ENCODE measurements at places on chromosomes 6 and 20. TPM values are rescaled to one million over a fixed set of nuclear protein-coding genes. Genes with fewer than 3 reads are reported as not detected.
A peak's percentile ranks its signal among the peaks of the same experiment; 100 is the strongest.

Gene SLC44A4
- not detected for total RNA-seq

GRCh38 chr6:125267806-125268523 lies 33.8 kb downstream of the HDDC2 start:
- DNase-seq = no peak
- H3K4me3 ChIP-seq = no peak overlapping the region
- H3K4me1 ChIP-seq = no peaks in the 10 kb centered on the region
- H3K27me3 ChIP-seq = no peaks in the 10 kb centered on the region
- peaks cover 16% of the 10 kb centered on the region for H3K36me3 ChIP-seq

GRCh38 chr20:43755851-43756250 lies 29.0 kb upstream of the GTSF1L start:
- H3K36me3 ChIP-seq = peaks cover 5% of the 10 kb centered on the region
- H3K4me1 ChIP-seq = peaks cover 28% of the 10 kb centered on the region
- H3K27me3 ChIP-seq = peaks cover 4% of the 10 kb centered on the region
- no peak overlapping the region for H3K4me3 ChIP-seq
- no peak for DNase-seq
- H3K27ac ChIP-seq = no peak overlapping the region

Gene SFTA2
- not detected for total RNA-seq

Gene NNAT
- total RNA-seq = not detected

- no peaks in the 10 kb centered on the region for H3K27me3 ChIP-seq
- peak; percentile 80 for DNase-seq
- H3K27ac ChIP-seq = peak overlapping the region; percentile 72
- peaks cover 36% of the 10 kb centered on the region for H3K4me1 ChIP-seq
Measured at GRCh38 chr20:37343212-37343993, 2.5 kb upstream of the SRC start.

DNA sequence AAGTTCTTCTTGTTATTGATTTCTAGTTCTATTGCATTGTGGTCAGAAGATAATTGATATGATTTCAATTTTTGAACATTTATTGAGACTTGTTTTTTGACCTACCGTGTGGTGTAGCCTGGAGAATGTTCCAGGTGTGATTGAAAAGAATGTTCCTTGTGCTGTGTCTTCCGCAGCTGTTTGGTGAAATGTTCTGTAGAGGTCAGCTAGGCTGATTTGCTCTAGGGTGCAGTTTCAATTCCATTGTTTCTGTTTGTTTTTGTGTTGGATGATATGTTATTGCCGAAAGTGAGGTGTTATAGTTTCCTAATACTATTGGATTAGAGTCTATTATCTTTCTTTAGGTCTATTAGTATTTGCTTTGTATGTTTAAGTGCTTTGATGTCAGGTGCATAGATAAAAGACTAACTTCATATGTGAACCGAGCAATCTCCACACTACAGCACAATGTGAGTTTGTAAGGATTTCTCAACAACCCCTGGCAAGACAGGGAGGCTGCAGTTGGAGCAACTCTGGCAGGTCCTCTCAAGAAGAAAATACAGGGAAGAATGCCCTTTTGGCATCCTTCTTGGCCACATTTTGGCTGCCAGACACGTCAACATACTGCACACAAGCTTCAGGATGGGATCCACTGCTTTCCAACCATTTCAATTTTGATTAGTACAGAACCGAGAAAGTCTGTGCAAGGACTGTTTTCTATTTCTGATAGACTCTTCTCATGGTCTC lies 320.7 kb downstream of the RNF144B start:
- no peaks in the 10 kb centered on the region for H3K4me1 ChIP-seq
- no peaks in the 10 kb centered on the region for H3K27me3 ChIP-seq
- no peak overlapping the region for H3K4me3 ChIP-seq
- H3K36me3 ChIP-seq = no peaks in the 10 kb centered on the region
- H3K27ac ChIP-seq = no peak overlapping the region

Gene NINL
- 2.1 TPM for total RNA-seq

GRCh38 chr6:81172056-81172740 lies 580.3 kb downstream of the TENT5A start:
- no peak for DNase-seq
- H3K36me3 ChIP-seq = no peaks in the 10 kb centered on the region
- H3K27me3 ChIP-seq = no peaks in the 10 kb centered on the region
- H3K4me1 ChIP-seq = no peaks in the 10 kb centered on the region
- no peak overlapping the region for H3K27ac ChIP-seq

DNA sequence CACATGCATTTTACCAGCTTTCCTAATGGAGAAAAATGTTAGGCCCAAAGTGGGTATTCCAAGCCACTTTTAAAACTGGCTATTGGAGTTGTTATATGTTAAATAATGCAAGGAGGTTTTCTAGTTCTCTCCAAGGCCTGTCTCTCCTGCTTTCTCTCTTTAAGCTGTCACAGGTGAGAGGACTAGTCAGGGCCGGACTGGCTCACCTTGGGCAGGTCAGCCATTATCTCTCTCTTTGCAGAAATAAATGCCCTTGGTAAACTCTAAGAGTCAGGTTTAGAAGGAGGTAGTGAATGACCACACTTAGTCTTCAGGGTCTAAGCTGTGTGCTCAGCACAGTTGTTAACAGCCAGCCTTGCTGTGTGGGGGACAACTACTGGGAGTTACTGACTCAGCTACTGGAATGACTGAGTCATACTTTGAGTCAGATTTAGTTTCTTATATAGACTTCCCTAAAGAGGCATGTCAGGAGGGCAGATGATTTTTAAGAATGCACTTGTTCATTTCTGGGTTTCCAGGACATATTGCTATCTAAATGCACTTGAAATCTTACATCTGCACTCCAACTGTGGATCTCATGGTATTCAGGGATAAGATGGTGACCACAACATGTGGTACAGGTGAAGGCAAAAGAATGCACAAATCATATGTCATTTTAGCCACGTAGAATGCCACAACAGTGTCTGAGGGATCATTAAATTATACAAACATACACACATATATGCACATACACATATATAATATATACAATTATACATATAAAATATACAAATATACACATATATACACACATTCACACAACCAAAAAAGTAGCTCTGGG lies 719.4 kb downstream of the EPM2A start:
- H3K27me3 ChIP-seq = peaks cover 5% of the 10 kb centered on the region
- no peaks in the 10 kb centered on the region for H3K4me1 ChIP-seq
- H3K4me3 ChIP-seq = no peak overlapping the region
- peak; percentile 21 for DNase-seq
- no peak overlapping the region for H3K27ac ChIP-seq
- no peaks in the 10 kb centered on the region for H3K36me3 ChIP-seq

Gene CENPQ
- 18.9 TPM for total RNA-seq

Gene GCNT2
- 4.8 TPM for total RNA-seq

GRCh38 chr6:12151433-12151820 lies 138.7 kb upstream of the EDN1 start:
- H3K4me1 ChIP-seq = peaks cover 20% of the 10 kb centered on the region
- peaks cover 9% of the 10 kb centered on the region for H3K36me3 ChIP-seq
- DNase-seq = no peak
- no peak overlapping the region for H3K4me3 ChIP-seq
- H3K27ac ChIP-seq = no peak overlapping the region
- H3K27me3 ChIP-seq = no peaks in the 10 kb centered on the region

Gene PTGIS
- total RNA-seq = 1.9 TPM

GRCh38 chr6:44042989-44043478 lies 84.2 kb downstream of the MRPL14 start:
- H3K4me1 ChIP-seq = peaks cover 13% of the 10 kb centered on the region
- no peak overlapping the region for H3K27ac ChIP-seq
- H3K27me3 ChIP-seq = no peaks in the 10 kb centered on the region
- H3K36me3 ChIP-seq = no peaks in the 10 kb centered on the region

Gene ZC2HC1B
- not detected for total RNA-seq

GRCh38 chr6:111614833-111615582 lies 9.3 kb upstream of the TRAF3IP2 start:
- H3K27ac ChIP-seq = no peak overlapping the region
- H3K36me3 ChIP-seq = no peaks in the 10 kb centered on the region
- peaks cover 4% of the 10 kb centered on the region for H3K4me1 ChIP-seq
- DNase-seq = no peak
- H3K4me3 ChIP-seq = no peak overlapping the region

DNA sequence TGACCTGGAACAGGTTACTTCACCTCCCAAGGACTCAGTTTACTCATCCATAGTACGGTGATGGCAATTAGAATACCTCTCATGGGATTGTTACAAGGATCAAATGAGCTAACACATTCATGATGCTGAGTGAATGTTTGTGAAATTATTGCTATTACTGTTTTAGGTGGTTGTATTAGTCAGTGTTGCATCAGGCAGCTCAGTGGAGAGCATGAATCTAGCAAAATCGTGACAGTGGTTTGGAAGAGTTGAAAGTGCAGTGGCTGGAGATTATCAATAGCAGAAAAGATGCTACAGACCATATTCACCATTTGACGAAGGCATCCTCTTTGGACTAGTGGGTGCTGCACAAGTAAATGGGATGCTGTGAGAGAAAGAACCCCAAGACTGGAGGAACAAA lies 50.4 kb upstream of the CTNNBL1 start:
- peaks cover 36% of the 10 kb centered on the region for H3K27me3 ChIP-seq
- DNase-seq = no peak
- H3K27ac ChIP-seq = no peak overlapping the region
- no peak overlapping the region for H3K4me3 ChIP-seq

Gene DPPA5
- not detected for total RNA-seq

DNA sequence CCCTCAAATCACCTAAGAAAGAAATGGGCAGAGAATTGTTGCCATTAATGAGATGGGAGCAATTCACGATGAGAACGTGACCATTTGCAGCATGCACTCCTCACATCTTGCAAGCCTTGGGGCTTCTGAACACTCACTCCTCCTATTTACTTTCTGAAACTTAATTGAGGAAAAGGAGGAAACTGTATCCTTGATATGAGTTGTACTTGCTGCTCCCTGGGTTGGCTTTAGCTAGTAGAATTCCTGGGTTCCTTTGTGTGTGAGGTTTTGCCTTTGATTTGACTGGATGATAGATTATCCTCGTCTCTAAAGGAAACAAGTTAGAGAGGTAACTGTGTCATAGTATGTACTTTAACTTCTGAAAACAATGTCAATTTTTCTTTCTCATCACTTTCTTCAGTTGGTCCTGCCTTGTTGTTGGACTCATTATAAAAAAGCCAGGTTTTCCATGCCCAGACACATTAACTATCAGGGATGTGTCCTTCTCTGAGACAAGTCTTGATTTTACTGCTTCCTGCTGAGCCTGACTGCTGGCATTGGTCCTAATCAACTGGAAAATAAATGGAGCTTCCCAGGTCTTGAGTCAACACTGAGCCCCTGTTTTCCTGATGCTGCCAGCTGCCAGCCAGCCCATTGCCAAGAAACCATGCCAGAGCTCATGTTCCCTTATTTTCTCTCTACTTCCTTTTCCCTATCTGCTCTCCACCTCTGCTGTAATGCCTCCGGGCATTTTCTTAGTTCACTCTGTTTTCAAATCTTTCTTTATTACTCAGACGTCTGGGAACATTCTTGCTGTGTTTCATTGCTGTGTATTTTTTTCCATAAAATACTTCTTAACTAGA lies 6.0 kb upstream of the MRAP2 start:
- H3K36me3 ChIP-seq = no peaks in the 10 kb centered on the region
- no peaks in the 10 kb centered on the region for H3K4me1 ChIP-seq
- no peak overlapping the region for H3K4me3 ChIP-seq
- H3K27me3 ChIP-seq = peaks cover 15% of the 10 kb centered on the region
- DNase-seq = no peak
- no peak overlapping the region for H3K27ac ChIP-seq

GRCh38 chr6:77363702-77364101 lies 99.6 kb downstream of the HTR1B start:
- no peaks in the 10 kb centered on the region for H3K27me3 ChIP-seq
- H3K36me3 ChIP-seq = no peaks in the 10 kb centered on the region
- H3K4me3 ChIP-seq = no peak overlapping the region
- no peaks in the 10 kb centered on the region for H3K4me1 ChIP-seq

GRCh38 chr20:4795394-4795793 lies 73.7 kb downstream of the PRND start:
- peak overlapping the region; percentile 81 for H3K27ac ChIP-seq
- H3K27me3 ChIP-seq = no peaks in the 10 kb centered on the region
- DNase-seq = peak; percentile 50
- peaks cover 34% of the 10 kb centered on the region for H3K4me1 ChIP-seq
- no peak overlapping the region for H3K4me3 ChIP-seq
- peaks cover 86% of the 10 kb centered on the region for H3K36me3 ChIP-seq

Gene TCF21
- not detected for total RNA-seq

Gene SIRPB1
- total RNA-seq = 1.3 TPM

Data from activated CD8-positive, alpha-beta T cell treated with anti-CD3 and anti-CD28 coated beads, Interleukin-2, amount 10 ng/mL, durations not matched to agents 7 days and 5 days (primary cell).